ENCODE measurements at places on chromosomes 5 and 9.

DNA sequence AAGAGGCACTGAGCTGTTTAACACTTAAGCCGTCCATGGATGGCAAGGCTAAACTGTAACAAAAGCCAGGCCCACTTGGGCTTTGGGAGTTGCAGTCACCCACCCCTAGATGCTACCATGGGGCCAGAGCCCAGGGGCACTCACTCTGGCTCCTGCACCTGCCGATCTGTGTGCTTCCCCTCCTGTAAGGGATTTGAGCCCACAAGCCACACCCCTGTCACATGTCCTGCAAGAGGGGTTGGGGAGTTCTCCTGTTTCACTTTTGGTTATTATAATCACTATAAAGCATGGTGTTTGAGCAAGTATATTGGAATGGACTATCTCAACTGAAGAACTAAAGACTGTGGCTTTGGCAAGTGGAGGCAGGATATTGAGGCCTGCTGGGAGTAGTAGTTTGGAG lies 14.0 kb upstream of the GPR151 start:
- DNase-seq, result no peak

- DNase-seq, result no peak
Observed at GRCh38 chr5:142982821-142983200, 212.6 kb downstream of the ARHGAP26 start.

GRCh38 chr9:131744171-131744719 lies 4.4 kb upstream of the RAPGEF1 start:
- DNase-seq, result no peak

GRCh38 chr5:136242136-136242535 lies 49.2 kb upstream of the SMIM32 start:
- DNase-seq, result no peak

GRCh38 chr9:97845763-97846162 lies 7.3 kb upstream of the FOXE1 start:
- DNase-seq, result no peak

GRCh38 chr9:98850851-98851729 lies 43.6 kb downstream of the GALNT12 start:
- DNase-seq, result no peak

DNA sequence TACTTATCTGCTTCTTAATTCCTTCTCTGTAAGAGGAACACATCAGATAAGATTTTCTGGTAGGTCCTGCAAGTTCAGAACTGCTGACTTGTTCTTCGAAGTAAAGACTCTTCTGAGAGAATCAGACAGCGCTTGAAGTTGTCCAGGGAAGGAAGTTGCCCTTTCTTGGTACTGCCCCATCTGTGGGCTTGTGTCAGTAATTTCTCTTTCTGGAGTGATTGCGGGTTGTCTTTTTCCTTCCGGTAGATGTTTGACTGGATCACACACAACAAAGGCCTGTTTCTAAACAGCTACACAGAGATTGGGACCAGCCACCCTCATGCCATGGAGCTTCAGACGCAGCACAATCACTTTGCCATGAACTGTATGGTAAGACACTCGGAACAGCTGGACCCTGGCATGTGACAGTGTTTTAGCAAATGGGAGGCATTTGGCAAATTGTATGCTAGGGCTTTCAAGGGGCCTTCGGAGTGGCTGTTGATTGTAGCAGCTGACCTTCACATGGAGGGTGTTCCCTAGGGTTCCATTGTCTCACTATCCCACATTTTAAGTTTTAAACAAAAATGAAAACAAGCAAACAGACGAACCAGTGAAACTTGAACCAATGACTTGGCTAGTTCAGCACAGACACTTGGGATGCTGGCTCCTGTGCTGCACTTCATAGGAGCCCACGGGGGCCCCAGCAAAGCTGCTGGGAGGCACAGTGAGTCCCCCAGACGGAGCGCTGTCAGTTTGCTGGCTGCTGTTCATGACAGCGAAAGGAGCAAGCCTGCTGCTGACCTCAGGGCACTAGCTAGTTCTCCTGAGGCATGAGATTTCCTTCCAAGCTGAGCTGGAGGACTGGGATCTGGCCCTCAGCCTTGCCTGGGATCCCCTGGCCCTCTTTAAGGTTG lies 149.9 kb downstream of the TRIO start:
- DNase-seq, result no peak

GRCh38 chr9:16571127-16571802 lies 299.2 kb downstream of the BNC2 start:
- DNase-seq, result no peak

- DNase-seq, result no peak
Observed at GRCh38 chr5:154461531-154461930, 15.7 kb downstream of the SAP30L start.

DNA sequence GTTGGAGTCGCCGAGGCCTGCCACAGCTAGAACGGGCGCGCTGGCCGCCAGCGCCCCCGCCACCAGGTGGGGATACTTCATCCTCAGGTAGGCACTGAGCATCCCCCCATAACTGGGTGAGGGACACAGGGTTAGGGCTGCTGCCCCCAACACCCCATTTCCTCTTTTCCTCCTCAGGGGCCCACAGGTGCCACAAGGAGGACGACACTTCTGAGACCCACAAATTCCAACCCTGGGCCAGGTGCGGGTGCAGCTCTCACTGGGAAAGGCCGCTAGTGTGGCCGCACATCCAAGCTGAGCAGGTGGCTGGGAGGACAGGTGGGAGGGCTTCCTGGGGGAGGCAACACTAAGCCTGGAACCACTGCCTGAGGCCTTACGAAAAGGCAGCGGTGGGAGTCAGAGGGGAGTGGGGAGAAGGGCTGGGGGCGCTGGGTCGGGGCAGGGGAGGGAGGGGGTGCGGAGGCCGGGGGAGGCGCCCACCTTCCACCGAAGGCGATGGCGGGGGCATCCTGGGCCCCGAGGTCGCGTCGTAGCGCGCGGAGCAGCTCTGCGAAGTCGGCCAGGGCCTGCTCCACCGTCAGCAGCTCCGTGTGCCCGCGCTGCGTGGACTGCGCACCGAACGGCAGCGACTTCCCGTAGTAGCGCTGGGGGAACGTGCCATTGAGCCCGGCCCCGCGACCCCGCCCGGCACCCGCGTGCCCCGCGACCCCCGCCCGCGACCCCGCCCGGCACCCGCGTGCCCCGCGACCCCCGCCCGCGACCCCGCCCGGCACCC lies 961 bp downstream of the DPP7 start:
- no peak for DNase-seq

DNA sequence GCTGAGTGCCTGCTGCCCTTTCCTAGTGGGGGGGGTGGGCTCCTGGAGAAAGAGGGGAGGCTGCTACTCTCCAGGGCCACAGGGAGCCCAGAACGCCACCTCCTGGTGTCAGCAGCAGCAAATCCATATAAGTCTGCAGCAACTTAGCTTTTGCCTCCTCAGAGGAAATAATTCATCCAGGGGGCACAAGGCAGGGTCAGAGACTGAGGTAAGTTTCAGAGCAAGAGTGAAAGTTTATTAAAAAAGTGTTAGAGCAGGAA lies 4.0 kb upstream of the CLPTM1L start:
- DNase-seq, result no peak

DNA sequence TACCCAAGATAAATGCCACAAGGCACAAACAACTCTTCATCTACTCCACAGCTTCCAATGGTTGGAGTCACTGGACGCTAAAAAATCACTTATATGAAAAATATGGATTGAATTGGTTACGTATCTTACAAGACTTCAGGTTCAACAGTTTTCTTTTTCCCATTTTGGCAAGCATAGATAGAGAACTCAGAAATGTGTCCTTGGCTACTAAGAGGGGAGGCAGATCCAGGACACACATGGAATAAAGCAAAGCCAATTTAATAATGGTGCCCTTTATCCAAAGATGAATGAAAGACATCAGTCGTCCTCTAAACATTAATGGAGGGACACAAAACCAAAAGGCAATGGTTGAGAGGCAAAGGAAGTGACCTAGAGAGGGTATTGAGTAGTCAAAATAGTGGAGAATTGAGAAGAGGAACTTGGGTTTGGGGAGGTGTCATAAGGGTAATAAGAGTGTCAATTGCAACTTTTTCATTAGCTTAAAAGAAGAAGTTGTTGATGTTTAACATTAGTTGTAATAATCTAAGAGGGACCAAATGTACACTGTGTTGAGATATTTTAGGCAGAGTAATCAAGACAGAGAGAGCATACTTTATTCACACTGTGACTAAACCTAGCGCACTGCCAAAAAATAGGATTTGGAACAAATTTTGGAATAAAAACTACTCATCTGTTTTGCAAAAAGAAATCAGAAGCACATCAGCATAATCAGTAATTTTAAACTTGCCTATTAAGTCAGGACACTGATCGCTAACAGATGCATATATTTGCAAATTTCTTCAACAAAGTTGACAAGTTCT lies 308.2 kb downstream of the ARL15 start:
- DNase-seq, result no peak

GRCh38 chr5:63101870-63102269 lies 523.3 kb downstream of the LRRC70 start:
- DNase-seq, result no peak

DNA sequence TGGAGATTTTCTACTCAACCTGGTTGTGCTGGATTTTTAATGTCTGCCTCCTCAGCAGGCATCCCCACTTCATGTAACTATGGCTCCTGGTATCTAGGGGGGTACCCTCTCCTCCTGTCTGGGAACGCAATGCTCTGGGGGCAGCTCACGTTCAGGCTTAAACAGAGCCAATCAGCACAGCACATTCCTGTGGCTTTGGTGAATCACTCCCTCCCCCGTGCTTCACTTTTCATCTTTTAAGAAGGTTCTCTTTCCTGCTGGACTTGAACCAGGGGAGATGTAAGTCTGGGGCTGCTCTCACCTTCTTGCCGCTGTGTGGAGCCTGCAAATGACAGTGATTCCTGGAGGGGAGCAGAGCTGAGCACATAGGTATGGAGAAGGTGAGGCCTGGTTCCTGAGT lies 101.2 kb downstream of the MSX2 start:
- DNase-seq, result no peak

DNA sequence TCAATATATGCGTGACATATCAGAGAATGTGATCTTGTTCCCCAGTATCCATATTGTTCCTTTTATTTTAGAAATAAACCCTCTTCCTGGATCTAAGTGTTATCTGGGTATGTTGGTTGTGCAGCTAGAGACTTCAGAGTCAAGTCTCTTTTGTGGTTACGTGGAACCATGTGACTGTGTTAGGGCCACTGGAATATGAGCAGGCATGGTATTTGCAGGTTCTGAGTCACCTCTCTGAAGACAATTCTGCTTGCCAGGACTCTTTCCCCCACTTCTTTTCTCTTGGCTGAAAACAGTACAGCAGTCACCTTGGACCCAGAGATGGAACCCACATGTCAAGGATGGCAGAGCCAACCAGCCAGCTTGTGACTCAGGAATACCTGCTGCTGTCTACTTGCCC lies 59.7 kb downstream of the ATP10B start:
- no peak for DNase-seq
